Osteocyte (in vitro differentiated cells): ENCODE measurements at places on chromosomes 4 and X. TPM values are rescaled to one million over a fixed set of nuclear protein-coding genes. Genes with fewer than 3 reads are reported as not detected.
A peak's percentile ranks its signal among the peaks of the same experiment; 100 is the strongest.

The GC gene
- total RNA-seq = not detected in 2 replicates

- H3K4me1 ChIP-seq = no peaks in the 10 kb centered on the region
- peak overlapping the region; percentile 22 for H3K4me3 ChIP-seq
- no peak for DNase-seq
- no peaks in the 10 kb centered on the region for H3K27me3 ChIP-seq
- H3K27ac ChIP-seq = no peak overlapping the region
These were observed 2.5 kb downstream of the FGFR3 start for GRCh38 chr4:1795299-1796195.

The CD38 gene
- total RNA-seq = 0.08 TPM in 1 of 2 replicates, not detected in the other

DNA sequence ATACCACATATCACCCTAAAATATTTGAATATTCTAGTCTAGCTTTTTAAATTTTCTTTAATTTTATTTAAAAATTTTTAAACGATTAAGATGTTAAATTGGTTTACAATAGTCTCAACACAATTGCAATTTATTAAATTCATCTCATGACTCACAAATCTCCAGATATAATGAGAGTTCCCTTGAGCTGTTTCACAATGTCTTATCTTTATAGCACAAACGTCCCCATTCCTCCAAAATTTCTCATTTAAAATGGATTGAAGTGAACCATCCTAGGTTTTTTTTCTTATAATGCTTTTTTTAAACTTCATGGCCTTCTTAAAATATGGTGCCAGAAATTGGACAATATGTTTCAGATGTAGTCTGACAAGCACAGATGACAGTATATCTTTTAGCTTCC lies 204.4 kb downstream of the GABRB1 start:
- H3K4me1 ChIP-seq = peaks cover 32% of the 10 kb centered on the region
- H3K4me3 ChIP-seq = no peak overlapping the region
- no peak for DNase-seq
- H3K27ac ChIP-seq = no peak overlapping the region
- peaks cover 24% of the 10 kb centered on the region for H3K27me3 ChIP-seq

The EXOC1L gene
- total RNA-seq = not detected in 2 replicates

DNA sequence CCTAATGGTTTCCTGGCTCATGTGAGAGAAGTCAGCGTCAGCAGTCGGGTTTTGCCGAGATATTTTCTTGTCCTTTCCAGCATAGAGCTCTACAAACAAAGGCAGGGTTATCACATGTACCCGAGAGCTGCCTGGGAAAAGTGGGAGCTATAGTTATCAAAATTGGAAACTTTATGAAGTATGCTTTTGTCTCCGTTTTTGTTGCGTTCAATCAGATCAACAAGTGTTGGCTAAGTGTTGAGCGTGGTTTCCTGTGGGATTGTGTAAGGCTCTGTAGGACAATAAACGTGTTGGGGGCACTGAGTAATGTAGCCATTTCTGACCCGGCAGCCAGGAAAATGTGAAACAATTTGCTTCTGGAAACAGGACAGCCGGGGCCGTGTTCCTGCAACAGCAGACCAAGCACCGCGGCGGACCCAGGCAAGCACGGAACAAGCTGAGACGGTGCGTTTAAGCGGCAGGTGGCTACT lies at the start of gene BMX:
Gene BMX, plus strand, starts transcription at position 311 of the 470 bp plus-strand sequence. CDS start 7,547 bp downstream, outside the sequence.
- no peak within 1 kb of the TSS for H3K27ac ChIP-seq
- H3K4me1 ChIP-seq = no peaks in the 10 kb centered on the region
- no peaks in the 10 kb centered on the region for H3K36me3 ChIP-seq
- peaks cover 33% of the 10 kb centered on the region for H3K27me3 ChIP-seq
- DNase-seq = no peak
- H3K4me3 ChIP-seq = no peak within 1 kb of the TSS

The PLAC1 gene
- total RNA-seq = not detected in 2 replicates

DNA sequence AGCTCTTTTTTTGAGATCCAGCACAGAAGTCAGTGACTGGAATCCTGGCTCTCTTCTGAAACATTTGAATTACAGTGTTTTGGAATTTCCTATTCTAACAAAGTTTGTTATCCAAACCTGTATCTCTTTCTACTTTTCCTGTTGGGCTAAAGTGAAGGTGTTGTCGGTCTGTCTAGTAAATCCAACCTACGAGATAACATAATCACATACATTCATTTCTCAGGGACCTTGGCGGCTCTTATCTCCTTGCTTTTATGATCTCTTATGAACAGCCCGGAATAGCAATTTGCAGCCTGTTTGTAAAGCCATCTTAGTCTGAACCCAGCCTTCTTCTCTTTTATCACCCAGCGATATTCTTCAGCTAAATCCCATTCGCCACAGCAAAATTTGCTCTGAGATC lies 14.5 kb downstream of the PPARGC1A start:
- H3K4me1 ChIP-seq = peaks cover 22% of the 10 kb centered on the region
- peaks cover 38% of the 10 kb centered on the region for H3K27me3 ChIP-seq
- H3K4me3 ChIP-seq = no peak overlapping the region
- no peak for DNase-seq

The RTL5 gene
- 19.5 and 19.9 TPM in 2 replicates for total RNA-seq

The SLC10A6 gene
- total RNA-seq = not detected in 2 replicates

DNA sequence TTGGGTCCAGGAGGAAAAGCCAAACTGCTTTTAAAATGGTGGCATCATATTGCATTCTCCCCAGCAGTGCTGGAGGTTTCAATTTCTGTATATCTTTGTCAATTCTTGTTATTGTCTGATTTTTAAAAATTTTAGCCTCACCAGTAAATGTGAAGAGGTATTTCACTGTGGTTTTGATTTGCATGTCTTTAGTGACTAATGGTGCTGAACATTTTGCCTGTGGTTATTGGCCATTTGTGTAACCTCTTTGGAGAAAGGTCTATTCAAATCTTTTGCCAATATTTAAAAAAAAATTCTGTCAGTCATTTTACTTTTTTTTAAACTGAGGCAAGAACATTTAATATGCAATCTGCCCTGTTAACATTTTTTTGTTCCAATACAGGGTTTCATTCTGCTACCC lies 322.1 kb downstream of the TLL1 start:
- no peak overlapping the region for H3K27ac ChIP-seq
- H3K4me1 ChIP-seq = peaks cover 4% of the 10 kb centered on the region
- DNase-seq = no peak
- no peak overlapping the region for H3K4me3 ChIP-seq
- no peaks in the 10 kb centered on the region for H3K36me3 ChIP-seq
- H3K27me3 ChIP-seq = peaks cover 6% of the 10 kb centered on the region

GRCh38 chr4:155548173-155548572 lies 118.5 kb upstream of the GUCY1A1 start:
- peaks cover 7% of the 10 kb centered on the region for H3K36me3 ChIP-seq
- H3K4me3 ChIP-seq = no peak overlapping the region
- peak overlapping the region; percentile 63 for H3K27ac ChIP-seq
- no peaks in the 10 kb centered on the region for H3K27me3 ChIP-seq
- peaks cover 42% of the 10 kb centered on the region for H3K4me1 ChIP-seq

- DNase-seq = no peak
- no peak overlapping the region for H3K27ac ChIP-seq
- no peaks in the 10 kb centered on the region for H3K36me3 ChIP-seq
- H3K4me3 ChIP-seq = no peak overlapping the region
- H3K4me1 ChIP-seq = no peaks in the 10 kb centered on the region
These were observed 528.9 kb upstream of the ARX start for GRCh38 chrX:25544641-25545040.

The CLCN5 gene
- total RNA-seq = 12.5 and 13.1 TPM in 2 replicates

DNA sequence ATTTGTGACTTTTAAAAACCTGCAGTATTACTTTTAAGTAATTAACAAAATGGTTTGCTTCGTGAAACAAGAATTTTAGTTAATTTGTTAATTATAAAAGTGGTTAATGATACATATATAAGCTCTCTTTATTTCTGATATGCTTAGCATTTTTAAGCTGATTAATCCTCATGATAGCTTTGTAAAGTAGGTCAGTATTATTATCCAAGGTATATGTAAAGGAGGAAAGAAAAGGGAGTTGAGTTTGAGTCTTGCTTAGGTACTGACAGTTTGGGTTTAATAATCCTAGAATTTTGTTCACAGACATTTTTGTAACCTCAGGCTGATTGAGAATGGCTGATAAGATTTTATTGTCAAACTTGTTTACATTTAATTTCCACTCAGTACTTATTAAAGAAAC lies 21.8 kb downstream of the HERC3 start:
- DNase-seq = no peak
- peaks cover 4% of the 10 kb centered on the region for H3K36me3 ChIP-seq
- peaks cover 29% of the 10 kb centered on the region for H3K4me1 ChIP-seq
- H3K4me3 ChIP-seq = no peak overlapping the region

- peaks cover 14% of the 10 kb centered on the region for H3K27me3 ChIP-seq
- H3K36me3 ChIP-seq = no peaks in the 10 kb centered on the region
- DNase-seq = no peak
- no peak overlapping the region for H3K27ac ChIP-seq
- no peak overlapping the region for H3K4me3 ChIP-seq
These were observed 223.0 kb upstream of the PSAPL1 start for GRCh38 chr4:7657545-7658297.

DNA sequence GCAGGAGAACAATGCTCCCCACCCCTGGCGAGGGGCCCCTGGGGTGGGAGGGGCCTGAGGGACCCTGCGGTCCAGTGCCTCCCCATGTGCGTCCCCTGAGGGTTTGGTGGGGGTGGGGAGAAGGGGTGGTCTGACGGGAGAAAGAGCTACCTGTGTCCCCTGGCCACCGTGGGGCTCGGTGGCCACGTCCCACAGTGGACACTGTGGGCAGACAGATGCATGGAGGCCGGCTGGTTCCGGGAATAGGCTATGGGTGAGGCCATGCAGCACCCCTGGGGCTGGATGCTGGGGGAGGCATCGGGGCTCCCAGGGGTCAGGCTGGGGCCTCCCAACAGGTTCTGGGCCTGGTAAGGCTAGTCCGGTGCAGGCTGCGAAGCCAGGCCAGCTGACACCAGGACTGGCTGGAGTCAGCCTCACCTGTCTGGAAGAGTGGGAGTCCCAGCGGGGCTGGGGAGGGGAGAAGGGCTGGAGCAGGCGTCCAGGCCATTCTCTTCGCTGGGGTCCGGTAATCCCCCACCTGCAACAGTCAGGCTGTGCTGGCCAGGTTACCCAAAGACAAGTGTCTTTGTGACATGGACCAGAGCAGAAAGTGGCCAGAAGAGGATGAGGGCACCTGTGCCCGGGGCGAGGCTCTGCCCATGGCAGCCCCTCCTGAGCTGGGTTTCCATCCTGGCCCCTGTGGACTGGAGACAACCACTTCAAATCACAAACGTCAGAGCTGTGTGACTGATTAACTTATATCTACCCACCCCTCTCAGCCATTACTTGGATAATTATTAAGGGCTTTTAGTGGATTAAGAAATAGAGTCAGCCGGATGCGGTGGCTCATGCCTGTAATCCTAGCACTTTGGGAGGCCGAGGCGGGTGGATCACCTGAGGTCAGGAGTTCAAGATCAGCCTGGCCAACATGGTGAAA lies 1.4 kb upstream of the FAM53A start:
- DNase-seq = no peak
- H3K27ac ChIP-seq = no peak overlapping the region
- peak overlapping the region; percentile 14 for H3K4me3 ChIP-seq
- no peaks in the 10 kb centered on the region for H3K27me3 ChIP-seq
- H3K36me3 ChIP-seq = peaks cover 1% of the 10 kb centered on the region

GRCh38 chrX:133563705-133564104 lies 148.4 kb upstream of the GPC4 start:
- no peaks in the 10 kb centered on the region for H3K36me3 ChIP-seq
- H3K4me1 ChIP-seq = peaks cover 16% of the 10 kb centered on the region
- no peak for DNase-seq
- H3K4me3 ChIP-seq = no peak overlapping the region

The MCF2 gene
- not detected in 2 replicates for total RNA-seq

DNA sequence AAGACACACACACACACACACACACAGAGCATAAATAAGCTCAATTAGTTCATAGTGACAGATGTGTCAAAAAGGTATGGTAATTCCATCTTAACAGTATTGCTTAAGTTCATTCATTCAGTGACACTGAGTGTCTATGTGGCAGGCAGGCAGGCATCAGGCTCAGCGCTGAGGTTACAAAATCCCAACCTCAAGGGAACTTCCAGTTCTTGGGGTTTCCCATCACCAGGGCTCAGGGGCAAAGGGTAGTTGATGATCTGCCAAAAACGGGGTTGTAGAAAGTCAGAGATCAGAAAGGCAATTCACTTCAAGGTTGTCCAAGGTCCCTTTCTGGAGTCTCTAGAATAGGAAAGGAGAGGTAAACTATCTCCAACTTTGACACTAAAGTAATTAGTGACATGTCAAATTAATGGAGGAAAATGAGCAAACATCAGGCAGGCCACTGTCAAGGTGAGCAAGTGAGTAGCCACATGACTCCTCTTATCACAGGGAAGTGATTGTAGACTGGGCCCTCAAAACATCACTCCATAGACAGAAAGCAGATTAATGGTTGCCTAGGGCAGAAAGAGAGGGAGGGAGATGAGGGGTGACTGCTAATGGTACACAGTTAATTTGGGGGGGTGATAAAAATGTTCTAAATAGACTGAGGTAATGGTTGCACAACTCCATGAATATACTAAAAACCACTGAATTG lies 41.8 kb downstream of the GPC4 start:
- no peak overlapping the region for H3K4me3 ChIP-seq
- H3K27me3 ChIP-seq = no peaks in the 10 kb centered on the region
- no peak for DNase-seq
- no peaks in the 10 kb centered on the region for H3K36me3 ChIP-seq

GRCh38 chrX:135257469-135257868 lies 5.6 kb downstream of the ETDA start:
- no peaks in the 10 kb centered on the region for H3K36me3 ChIP-seq
- no peaks in the 10 kb centered on the region for H3K27me3 ChIP-seq
- H3K4me3 ChIP-seq = no peak overlapping the region
- H3K27ac ChIP-seq = no peak overlapping the region
- DNase-seq = peak; percentile 67

- peak overlapping the region; percentile 98 for H3K27ac ChIP-seq
- DNase-seq = no peak
- H3K27me3 ChIP-seq = no peaks in the 10 kb centered on the region
- H3K36me3 ChIP-seq = peaks cover 20% of the 10 kb centered on the region
- H3K4me3 ChIP-seq = peak overlapping the region; percentile 93
These were observed 643 bp downstream of the SRP72 start for GRCh38 chr4:56468097-56468422.

DNA sequence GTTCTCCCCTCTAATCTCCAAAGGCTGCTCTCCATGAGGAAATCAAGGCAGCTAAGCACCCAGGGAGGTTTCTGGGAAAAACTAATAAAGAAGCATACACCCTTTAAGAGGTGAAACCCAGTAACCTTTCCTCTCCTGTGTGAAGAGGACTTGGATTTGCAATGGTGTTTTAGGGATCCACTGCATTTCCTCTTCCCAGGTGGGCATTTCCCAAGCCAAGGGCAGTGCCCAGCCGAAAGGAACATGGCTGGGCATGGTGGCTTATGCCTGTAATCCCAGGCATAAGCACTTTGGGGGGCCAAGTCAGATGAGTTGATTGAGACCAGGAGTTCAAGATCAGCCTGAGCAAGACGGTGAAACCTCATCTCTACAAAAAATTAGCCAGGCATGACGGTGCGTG lies 5.4 kb upstream of the ZNF185 start:
- no peak for DNase-seq
- no peaks in the 10 kb centered on the region for H3K4me1 ChIP-seq
- no peak overlapping the region for H3K4me3 ChIP-seq

The VEGFD gene
- 0.27 TPM in 1 of 2 replicates, not detected in the other for total RNA-seq

DNA sequence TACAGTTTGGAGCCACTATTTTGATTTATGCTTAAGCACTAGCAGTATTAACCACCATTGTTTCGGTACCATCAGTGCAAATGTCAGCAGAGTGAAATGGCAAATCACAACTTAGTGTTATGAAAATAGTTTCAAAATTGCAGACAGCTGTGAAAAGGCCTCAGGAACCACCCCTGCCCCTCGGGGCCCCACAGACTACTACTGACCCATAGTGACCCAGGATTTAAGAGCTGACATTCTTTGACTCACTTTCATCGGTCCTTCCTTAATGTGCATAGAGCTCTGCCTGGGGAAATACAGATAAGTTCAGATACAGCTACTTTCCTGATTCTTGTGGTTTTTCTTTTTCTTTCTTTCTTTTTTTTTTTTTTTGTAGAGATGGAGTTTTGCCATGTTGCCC lies 3.3 kb upstream of the BBS7 start:
- H3K27me3 ChIP-seq = peaks cover 11% of the 10 kb centered on the region
- H3K27ac ChIP-seq = no peak overlapping the region
- no peaks in the 10 kb centered on the region for H3K36me3 ChIP-seq
- no peak overlapping the region for H3K4me3 ChIP-seq
